ENCODE measurements at places on chromosomes 3 and 15.

DNA sequence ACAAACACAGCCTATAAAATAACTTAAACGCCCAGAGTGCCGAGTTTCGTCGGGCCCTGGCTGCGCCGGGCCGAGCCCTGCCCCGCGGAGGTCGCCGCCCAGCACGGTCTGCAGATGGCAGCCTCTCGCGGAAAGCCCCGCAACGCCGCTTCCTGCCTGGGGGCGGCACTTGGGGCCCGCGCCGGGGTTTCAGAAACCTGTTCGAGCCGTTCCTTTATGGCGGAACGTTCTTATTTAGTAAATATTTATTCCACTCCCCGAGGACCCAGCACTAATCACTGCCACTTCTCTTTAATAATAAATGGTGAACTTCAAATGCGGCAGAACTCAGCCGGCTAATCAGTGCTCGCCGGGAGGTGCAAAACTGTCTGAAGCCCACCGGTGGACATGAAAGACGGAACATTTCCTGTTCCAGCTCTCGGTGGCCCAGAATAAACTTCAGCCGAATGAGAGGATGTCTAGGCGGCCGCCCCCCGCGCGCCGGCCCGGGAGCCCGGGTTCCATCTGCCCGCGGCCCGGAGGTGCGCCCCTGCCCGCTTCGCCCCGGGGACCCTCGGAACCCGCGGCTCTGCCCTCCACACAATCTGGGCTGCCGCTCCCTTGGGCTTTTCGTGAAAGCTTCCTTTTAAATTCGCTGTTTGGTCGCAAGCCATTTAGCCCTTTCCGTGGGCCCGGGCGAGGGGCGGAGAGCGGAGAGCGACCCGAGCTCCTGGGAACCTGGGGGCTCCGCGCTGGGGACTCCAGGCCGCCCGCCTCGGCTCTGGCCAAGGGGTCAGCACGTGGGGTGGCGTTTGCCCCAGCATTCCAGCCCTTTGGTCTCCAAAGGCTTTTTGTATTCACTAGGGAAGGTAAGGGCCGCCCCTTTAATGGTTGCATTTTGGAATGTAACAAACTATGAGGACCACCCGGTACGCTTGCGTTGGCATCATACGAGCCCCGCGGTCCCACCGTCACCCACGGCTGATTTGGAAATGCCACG, 110.8 kb upstream of the ATP11B start:
- DNase-seq: peak; percentile 65

DNA sequence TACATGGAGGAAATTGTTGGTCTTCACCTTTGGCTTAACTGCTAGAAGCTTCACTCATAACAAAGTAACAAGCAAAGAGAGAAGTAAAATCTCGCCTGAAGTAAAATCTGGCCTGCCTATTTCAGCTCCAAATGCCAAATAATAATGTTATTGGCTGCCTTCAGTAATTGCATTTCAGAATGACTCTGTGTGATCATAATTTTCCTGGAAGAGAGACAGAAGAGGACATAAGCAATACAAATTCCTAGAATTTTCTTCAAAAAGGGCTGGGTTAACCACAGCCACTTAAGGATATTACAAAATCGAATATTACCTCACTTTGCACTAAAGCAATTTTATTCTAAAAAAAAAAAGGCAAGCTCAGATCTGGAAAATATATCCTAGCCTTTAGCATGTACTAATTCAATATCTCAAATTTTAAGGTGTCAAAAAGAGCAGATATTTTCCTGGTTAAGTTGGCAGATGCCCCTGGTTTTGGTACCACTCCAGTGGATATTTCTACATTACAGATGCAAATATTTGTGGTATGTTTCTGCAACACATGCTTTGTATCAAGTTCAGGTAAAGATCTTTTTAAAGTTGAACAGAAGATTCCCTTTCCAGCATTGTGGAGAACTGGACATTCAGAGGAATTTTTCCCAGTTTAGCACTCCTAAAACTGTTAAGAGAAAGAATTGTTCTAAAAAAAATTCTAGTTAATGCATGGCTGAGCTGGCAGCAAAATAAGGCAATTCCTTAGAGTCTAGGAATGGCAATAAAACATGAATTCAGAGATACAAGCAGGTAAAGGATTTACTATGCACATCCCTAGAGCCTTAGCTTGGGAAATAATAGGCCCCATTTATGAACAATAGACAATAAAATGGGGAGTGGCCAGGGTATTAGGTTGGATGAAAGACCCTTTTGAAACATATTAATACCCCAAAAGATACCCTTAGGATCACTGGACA, 116.7 kb downstream of the STAC start:
- no peak for DNase-seq

DNA sequence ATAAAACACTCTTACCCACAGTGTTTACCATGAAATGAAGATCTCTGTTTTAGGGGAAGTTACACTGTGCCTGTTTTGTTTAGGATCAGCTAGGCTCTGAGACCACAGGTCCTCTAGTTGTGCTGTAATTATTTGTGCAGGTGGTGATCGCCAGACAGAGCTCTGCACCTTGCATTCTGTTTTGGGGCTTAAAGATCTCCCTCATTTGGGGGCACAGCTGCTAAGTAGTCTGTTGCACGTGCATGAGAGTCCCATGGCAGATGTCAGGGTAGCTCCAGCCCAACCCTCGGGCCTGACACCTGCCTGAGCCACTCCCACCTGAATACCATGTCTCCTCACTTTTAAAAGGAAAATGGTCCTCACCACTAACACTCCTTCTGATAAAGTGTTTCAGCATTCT, 12.4 kb downstream of the C3orf20 start:
- no peak for DNase-seq

DNA sequence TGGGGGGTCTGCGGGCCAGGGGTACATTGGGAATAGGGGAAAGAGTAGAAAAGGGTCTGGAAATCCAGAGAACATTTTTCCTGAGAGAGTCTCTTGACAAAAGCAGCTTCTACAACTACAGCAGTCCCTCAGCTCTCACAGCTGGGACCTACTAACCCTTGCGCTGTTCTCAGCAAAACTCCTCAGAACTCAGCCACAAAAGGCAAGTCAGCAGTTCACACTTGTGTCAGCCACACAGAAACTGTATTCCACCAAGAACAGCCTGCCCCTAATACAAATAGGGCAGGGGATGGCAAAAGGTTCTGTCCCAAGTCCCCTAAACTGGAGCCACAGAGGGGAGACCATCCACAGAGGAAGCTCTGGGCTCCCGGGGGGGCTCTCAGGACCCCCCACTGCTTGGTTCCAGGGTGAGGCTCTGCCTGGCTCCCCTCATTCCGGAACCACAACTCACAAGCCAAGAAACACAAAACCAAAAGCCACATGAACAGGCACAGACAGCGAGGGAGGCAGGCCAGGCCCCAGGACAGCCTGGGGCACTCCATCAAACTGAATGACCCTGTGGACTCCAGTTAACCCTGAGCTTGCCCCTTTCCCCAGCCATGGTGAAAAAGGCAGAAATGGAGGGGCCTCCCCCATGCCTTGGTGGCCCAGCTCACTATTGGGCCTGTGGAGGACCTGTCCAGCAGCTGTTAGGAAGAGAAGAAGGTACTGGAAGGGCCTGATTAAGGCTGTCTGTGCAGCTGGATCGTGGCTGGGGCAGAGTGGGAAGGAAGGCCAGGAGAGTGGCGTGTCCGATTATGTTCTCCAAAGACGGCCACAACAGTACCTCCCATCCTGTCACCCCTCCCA, 162.0 kb downstream of the CHSY1 start:
- DNase-seq: no peak

DNA sequence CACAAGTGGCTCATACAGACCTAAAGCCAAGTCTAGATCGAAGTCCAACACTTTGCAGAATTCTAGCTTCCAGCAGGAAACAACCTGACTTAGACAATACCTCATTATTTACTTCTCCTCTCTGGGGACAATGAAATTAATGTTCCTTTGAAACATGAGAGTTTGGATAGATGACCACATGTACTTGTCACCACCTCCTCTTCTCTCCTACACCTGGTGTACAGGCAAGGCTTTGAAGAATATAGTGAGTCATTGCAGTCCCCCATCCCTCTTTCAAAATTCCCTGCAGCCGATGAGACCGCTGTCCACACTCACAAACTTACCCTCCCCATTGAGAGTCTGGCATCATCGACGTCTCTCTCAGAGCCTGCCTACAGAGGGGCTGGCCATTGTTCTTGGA, 189.0 kb upstream of the HES1 start:
- no peak for DNase-seq

GRCh38 chr3:169615833-169616232, 47.7 kb downstream of the MECOM start:
- no peak for DNase-seq

Measured in ELR (cell line).